Naive B cell (primary cell): ENCODE measurements at places on chromosomes 7 and 10.

- H3K27ac ChIP-seq, result no peak overlapping the region
- no peak overlapping the region for H3K4me3 ChIP-seq
- H3K36me3 ChIP-seq, result no peaks in the 10 kb centered on the region
- H3K27me3 ChIP-seq, result no peaks in the 10 kb centered on the region
- DNase-seq, result no peak
- no peaks in the 10 kb centered on the region for H3K4me1 ChIP-seq
Measured at GRCh38 chr7:30879139-30880124, 32.2 kb upstream of the AQP1 start.

- H3K4me3 ChIP-seq, result peak overlapping the region; percentile 58
- H3K36me3 ChIP-seq, result peaks cover 40% of the 10 kb centered on the region
- H3K27me3 ChIP-seq, result no peaks in the 10 kb centered on the region
- H3K27ac ChIP-seq, result peak overlapping the region; percentile 84
Measured at GRCh38 chr7:106870983-106871410, 5.9 kb downstream of the PIK3CG start.

- H3K27me3 ChIP-seq, result no peaks in the 10 kb centered on the region
- no peaks in the 10 kb centered on the region for H3K36me3 ChIP-seq
- H3K4me1 ChIP-seq, result no peaks in the 10 kb centered on the region
- no peak for DNase-seq
Measured at GRCh38 chr7:80459776-80460510, 51.9 kb downstream of the GNAT3 start.

GRCh38 chr10:8048281-8049008 lies 6.0 kb upstream of the GATA3 start:
- DNase-seq, result no peak
- peaks cover 57% of the 10 kb centered on the region for H3K27me3 ChIP-seq
- H3K4me3 ChIP-seq, result peak overlapping the region; percentile 82

DNA sequence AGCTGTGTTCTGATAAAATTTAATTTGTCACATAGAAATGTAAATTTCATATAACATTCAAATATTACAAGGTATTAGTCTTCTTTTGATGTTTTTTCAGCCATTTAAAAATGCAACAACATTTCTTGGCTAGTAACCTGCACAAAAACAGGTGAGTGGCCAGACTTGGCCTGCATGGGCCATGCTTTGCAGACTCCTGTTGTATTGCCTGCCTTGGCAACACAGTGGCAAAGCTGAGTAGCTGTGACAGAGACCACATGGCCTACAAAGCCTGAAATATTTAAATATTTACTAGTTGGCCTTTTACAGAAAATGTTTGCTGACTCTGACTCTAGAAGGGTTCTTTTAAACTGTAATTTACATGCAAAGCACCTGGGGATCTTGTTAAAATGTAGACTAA lies 13.5 kb upstream of the TBX20 start:
- no peak overlapping the region for H3K27ac ChIP-seq
- H3K4me1 ChIP-seq, result no peaks in the 10 kb centered on the region
- no peak overlapping the region for H3K4me3 ChIP-seq
- peaks cover 4% of the 10 kb centered on the region for H3K36me3 ChIP-seq
- no peak for DNase-seq

DNA sequence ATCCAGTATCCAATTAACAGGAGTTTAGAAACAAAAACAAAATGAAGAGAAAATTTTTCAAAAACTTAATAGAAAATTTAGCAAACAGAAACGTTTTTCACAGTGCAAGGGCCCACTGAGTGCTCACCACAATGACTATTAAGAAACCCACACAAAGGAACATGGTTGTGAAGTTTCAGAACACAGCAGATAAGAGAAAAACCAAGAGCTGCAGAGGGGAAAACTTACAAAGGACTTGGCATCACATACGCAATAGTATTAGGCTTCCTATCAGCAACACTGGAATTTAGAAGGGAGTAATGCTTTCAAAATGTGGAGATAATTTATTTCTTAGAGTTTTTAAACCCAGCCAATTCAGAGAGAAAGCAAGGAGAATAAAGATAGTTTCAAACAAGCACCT lies 1.7 kb upstream of the C7orf25 start:
- peaks cover 29% of the 10 kb centered on the region for H3K4me1 ChIP-seq
- H3K4me3 ChIP-seq, result no peak overlapping the region
- peak overlapping the region; percentile 18 for H3K27ac ChIP-seq
- no peaks in the 10 kb centered on the region for H3K36me3 ChIP-seq
- H3K27me3 ChIP-seq, result no peaks in the 10 kb centered on the region
- no peak for DNase-seq

DNA sequence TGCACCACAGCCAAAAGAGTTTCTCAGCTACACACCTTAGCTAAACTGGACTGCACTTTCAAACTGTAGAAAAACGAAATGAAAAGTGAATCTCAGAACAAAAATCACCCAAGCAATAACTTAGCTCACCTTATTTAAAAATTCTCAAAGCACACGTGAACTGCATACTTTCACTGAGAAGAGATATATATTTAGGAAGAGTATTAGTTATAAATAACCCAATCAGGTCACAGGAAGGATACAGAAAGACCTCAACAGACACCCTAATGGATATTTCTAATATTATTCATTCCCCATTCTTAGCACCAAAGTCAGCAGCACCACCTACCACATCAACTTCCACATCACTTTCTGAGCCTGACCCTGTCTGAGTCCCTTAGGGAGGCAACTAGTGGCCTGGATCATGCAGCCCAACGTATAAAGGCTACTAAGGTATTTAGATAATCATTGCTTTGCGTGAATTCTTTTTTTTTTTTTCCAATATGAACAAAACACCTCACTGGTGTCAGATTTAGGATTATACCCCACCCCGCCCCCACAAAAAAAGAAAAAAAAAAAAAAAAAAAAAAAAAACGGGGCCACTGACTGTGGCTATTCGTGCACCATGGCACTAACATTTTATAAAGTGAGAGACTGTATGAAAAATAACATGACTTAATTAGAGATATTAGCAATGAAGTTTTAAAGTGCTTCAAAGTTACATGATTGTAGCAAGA lies 2.6 kb downstream of the ABI1 start:
- DNase-seq, result peak; percentile 42
- H3K4me1 ChIP-seq, result peaks cover 54% of the 10 kb centered on the region
- H3K4me3 ChIP-seq, result peak overlapping the region; percentile 99
- H3K27me3 ChIP-seq, result no peaks in the 10 kb centered on the region
- H3K27ac ChIP-seq, result peak overlapping the region; percentile 97

GRCh38 chr10:28184810-28185209 lies 118.1 kb downstream of the MPP7 start:
- no peaks in the 10 kb centered on the region for H3K36me3 ChIP-seq
- no peaks in the 10 kb centered on the region for H3K4me1 ChIP-seq
- no peak overlapping the region for H3K27ac ChIP-seq

GRCh38 chr7:155743177-155743576 lies 69.1 kb downstream of the SHH start:
- DNase-seq, result no peak
- H3K4me1 ChIP-seq, result peaks cover 8% of the 10 kb centered on the region
- H3K27me3 ChIP-seq, result no peaks in the 10 kb centered on the region

- peaks cover 13% of the 10 kb centered on the region for H3K4me1 ChIP-seq
- H3K27ac ChIP-seq, result no peak overlapping the region
- no peak overlapping the region for H3K4me3 ChIP-seq
- H3K27me3 ChIP-seq, result no peaks in the 10 kb centered on the region
Measured at GRCh38 chr10:102514487-102515311, 10.9 kb downstream of the SUFU start.

- no peak overlapping the region for H3K4me3 ChIP-seq
- no peaks in the 10 kb centered on the region for H3K36me3 ChIP-seq
- H3K27ac ChIP-seq, result no peak overlapping the region
- peaks cover 13% of the 10 kb centered on the region for H3K27me3 ChIP-seq
- no peak for DNase-seq
Measured at GRCh38 chr10:71239946-71240795, 27.8 kb downstream of the UNC5B start.
